CD4-positive, alpha-beta memory T cell (primary cell): ENCODE measurements at places on chromosomes 7 and 10.

GRCh38 chr7:104972500-104972899, 41.5 kb upstream of the KMT2E start:
- DNase-seq, result no peak

DNA sequence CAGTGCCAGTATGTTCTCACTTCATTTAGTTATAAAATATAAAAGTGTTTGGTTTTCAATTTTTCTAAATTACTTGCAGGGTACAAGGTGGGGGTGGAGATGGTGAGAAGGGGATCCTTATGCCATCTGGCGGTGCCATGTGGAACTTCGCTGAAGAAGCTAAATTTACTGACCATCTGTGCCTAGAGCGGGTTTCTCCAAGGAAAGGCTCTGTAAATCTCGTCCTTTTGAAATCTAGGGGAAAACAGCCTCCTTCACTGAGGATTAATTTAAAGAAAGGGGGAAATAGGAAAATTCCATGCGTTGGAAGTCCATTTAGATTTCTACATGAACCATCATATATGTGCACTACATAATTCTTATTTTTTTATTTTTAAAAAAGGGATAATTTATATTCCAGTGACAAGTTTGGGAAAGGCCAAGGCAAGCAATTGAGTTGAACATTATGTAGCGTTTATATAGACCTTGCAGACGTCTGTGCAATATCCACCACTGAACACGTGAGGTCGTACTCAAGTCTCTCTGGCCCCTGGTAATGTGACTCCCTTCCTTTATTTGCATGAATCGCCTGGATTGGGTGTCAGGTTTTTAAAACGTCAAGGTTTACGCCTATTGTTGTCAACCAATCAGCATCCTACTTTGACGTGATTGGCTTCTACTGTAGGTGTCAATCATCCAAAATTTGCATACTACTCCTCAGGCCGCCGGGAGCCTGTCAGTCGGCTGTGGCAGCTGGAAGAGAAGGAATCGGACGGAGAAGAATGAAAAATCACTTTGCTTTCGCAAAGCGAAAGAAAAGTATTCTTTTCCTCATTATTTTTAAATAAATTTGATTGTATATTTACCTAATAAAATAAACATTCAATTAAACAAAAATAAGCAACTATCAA, 297.1 kb upstream of the NFE2L3 start:
- peak; percentile 17 for DNase-seq

- no peak for DNase-seq
Measured at GRCh38 chr10:89389254-89389653, 3.2 kb upstream of the IFIT1 start.

GRCh38 chr7:2040201-2040892, 192.4 kb downstream of the MAD1L1 start:
- no peak for DNase-seq
